ENCODE measurements at places on chromosomes 2 and 18.

GRCh38 chr2:43402452-43402937 is 176.1 kb upstream of the ZFP36L2 start:
- no peak for DNase-seq

DNA sequence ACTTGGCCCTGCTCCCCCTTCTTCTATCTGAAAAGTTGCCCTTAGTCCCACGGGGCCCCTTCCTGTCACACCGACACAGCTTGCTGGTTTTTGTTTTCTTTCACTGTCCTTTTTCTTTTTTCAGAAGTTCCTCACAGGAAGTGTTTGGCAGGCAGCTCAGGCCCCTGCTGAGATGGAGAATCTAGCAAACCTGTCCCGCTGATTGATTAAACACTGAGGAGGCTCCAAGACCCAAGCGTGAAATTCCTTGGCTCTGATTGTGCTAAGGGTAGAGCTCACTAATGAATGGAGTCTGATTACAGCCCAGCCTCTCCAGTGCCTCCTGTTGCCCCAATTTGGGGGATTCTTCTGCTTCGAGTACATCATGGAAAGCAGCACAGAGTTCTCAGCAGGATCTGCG is 365.9 kb upstream of the MEX3C start:
- DNase-seq = no peak

GRCh38 chr2:236848501-236848900 is 237.2 kb upstream of the COPS8 start:
- no peak for DNase-seq

- DNase-seq = no peak
Measured at GRCh38 chr18:47791461-47791985, 138.9 kb downstream of the SMAD2 start.

- no peak for DNase-seq
Measured at GRCh38 chr2:61182059-61182383, 20.0 kb downstream of the C2orf74 start.

GRCh38 chr2:65347913-65348312 is 84.5 kb downstream of the SPRED2 start:
- DNase-seq = no peak

- DNase-seq = no peak
Measured at GRCh38 chr18:21181766-21182165, 60.3 kb upstream of the GREB1L start.

DNA sequence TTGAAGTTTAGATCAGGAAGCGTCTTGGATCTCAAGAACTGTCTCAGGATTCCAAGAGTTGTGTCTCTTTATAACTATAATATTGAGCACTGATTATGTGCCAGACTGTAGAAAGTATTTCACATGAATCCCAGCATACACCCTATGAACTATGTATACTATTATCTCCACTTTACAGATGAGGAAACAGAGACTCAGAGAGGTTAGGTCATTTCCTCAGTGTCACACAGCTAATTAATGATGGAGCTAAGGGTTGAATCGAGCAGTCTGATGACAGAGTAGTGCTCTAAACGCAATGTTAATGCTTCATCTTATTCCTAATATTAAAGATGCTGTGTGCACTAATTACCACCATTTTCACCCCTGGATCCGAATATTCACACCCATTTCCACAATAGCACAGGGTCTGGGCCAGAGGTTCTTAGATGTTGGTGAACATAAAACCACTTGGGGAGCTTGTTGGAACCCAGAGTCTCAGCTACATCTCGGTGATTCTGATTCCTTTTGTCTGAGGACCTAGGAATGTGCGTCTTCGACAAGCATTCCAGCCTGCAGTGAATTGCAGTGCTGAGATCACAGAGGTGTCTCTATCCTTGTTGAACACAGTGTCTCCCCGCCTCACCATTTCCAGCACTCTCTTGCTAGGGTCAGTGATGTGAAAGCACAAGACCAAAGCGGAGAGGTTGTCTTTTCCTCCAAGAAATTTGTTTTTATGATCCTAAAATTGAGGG is 213.8 kb downstream of the SP3 start:
- DNase-seq = no peak

DNA sequence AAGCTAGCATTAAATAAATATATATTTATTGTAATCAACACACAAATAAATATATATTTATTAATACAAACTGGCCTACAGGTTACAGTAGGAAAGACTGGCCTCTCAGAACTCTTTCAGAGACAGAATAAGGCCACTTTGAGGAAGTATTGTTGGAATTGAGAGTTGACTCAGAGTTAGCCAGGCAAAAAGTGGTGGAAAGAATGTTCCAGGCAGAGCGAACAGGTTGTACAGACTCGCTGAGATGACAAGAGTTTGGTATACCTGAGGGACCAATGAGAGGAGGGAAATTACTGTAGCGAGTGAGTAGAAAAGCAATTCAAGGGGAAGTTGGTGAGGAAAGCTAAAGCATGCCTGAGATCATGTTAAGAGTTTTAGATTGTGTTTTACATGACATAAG is 19.0 kb upstream of the XDH start:
- DNase-seq = no peak

GRCh38 chr2:42492691-42493467 is 903 bp downstream of the KCNG3 start:
- peak; percentile 57 for DNase-seq

- no peak for DNase-seq
Measured at GRCh38 chr18:54806526-54806925, 21.8 kb upstream of the RAB27B start.

GRCh38 chr18:37662099-37662498 is 96.5 kb upstream of the CELF4 start:
- DNase-seq = no peak

- DNase-seq = no peak
Measured at GRCh38 chr2:205654878-205655605, 27.3 kb upstream of the NRP2 start.

- DNase-seq = no peak
Measured at GRCh38 chr2:146950911-146951310, 893.9 kb upstream of the ACVR2A start.

- DNase-seq = no peak
Measured at GRCh38 chr2:20352581-20353216, 2.1 kb upstream of the PUM2 start.

DNA sequence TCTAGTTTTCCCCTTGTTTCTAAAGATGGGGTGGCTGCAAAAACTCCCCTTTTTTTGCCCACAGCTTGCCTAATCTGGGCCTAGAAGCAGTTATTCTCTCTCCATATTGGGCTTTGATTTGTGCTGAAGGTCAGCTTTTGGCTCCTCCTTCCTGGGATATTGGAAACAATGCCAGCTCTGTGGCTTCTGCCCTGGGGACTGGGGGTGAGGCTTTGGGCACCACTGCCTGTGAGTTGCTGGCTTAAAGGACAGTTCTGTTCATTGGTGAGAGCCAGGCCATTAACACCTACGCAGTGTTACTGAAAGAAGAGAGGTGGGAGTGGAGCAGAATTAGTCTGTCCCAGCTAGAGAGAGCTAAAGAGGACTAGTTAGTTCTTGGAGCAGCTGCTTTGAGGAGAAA is 4.3 kb downstream of the UBXN2A start:
- DNase-seq = no peak
